ENCODE measurements at places on chromosomes 7 and 10.

DNA sequence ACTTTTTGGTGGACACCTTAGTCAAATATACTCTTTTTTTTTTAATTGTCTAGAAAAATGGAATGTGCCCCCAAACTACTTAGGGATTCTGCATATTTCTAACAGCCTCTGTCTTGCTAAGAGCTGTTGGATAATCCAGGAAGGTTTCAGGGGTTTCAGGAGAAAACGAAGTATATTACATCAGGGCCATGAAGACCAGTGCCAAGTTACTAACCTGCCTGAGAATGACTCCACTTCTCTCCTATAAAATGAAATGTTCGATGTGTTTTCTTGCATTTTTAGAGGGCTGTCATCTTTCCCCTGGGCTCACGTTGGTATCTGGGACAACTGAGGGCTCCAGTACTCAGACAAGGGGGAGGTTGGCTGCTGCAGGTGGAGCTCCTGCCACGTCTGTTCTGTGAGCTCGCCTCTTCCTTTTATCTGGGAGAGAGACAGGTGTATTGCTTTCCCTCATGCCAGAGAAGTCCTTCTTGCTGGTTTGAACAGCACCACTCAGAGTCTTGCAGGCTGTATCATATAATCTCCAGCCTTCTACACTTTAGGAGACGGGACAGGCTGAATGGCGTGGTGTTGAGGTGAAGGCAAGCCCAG, 71.3 kb downstream of the CAMK1D start:
- DNase-seq, result no peak

GRCh38 chr7:47049234-47049774, 532.6 kb downstream of the TNS3 start:
- DNase-seq, result no peak

DNA sequence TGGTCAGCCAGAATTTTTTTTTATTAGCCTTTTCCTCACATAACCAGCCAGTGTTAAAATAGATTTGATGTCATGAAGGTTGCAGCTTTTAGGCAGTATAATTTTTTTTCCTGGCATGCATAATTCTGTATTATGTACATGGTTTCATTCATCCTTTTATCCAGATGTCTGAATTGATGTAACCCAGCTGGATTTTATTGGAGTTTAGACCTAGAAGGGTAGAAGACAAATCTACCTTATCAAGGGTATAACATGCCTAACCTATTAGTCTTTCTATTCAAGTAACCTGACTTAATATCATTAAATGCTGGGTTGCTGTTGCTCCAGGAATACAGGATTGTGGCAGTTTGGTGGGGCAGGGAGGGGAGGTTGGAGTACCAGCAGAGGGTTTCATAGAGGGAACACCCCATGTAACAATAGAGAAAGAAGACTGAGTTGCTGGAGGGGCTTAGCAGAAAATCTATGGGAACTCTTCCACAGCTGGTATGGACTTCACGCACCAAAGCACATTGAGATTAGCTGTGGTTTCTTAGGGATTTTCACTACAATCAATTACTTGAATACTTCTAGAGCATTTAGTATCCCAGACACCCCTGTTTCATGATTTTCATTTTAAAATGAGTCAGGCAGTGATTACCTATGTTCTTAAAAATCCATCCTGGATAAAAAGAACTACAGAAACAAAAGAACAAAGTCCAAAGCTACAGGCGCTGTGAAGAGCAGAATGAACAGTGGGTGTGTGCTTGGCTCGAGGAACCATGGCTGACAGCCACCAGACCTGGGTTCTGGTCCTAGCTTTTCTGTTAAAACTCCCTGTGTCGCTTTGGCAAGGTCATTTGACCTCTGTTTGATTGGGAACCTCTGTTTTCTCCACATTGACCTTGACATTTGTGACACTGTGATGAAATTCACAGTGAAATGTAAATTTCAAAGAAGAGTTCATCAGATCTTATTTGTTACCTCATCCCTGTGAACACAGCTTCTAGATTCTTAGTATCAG, 93.5 kb downstream of the CREM start:
- no peak for DNase-seq

GRCh38 chr10:123157210-123157609, 3.0 kb downstream of the BUB3 start:
- DNase-seq, result no peak

- DNase-seq, result no peak
These were observed 12.8 kb upstream of the PRKAG2 start for GRCh38 chr7:151889406-151890354.

DNA sequence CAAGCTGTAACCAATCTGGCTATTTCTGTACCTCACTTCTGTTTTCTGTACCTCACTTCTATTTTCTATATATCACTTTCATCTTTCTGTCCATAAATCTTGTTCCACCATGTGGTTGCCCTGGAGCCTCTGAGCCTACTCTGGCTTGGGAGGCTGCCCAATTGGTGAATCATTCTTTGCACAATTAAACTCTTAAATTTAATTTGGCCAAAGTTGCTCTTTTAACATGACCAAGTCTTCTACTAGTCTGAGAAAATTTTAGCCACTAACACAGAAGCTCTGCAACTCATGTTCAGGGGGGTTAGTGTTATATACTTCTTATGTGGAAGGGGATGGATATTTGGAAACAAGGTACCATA, 503.5 kb downstream of the KIF20B start:
- no peak for DNase-seq

DNA sequence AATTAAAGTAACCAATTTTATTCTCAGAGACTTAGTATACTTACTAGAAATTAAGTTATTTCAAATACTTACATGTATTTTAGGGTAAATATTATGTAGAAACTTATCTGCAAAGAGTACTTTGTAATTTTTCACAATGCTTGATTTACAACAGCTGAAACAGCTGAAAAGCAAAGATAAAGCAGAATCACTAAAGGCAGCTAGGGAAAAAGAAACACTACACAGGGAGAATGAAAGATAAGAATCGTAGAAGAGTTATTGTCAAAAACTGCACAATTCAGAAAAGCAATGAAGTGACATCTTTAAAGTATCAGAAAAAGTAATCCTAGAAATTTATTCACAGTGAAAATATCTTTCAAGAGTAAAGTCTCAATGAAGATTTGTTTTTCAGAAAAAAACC, 69.7 kb upstream of the ZNF804B start:
- no peak for DNase-seq

GRCh38 chr10:85918371-85918770, 448.2 kb downstream of the GRID1 start:
- no peak for DNase-seq

GRCh38 chr10:12036073-12036655, 6.4 kb downstream of the UPF2 start:
- DNase-seq, result no peak

- DNase-seq, result no peak
These were observed 569 bp downstream of the SLC26A5 start for GRCh38 chr7:103445228-103446048.

DNA sequence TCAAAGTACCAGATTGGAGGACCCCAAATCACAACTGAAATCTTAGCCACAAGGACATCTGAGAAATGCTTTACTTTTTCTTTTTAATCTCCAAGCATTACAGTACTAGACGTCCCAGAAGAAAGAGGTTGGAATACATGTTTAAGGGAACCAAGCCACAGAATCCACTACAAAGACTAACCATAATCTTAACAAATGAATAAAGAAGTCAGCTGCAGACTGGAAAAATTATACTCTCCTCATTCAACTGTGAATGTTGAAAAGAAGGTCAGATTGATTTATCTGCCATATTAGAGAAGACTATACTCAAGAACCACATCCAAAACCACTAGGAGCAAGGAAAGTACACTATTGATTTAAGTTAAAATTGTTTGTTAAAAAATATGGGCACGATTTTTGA, 102.1 kb upstream of the ABCB5 start:
- DNase-seq, result no peak

DNA sequence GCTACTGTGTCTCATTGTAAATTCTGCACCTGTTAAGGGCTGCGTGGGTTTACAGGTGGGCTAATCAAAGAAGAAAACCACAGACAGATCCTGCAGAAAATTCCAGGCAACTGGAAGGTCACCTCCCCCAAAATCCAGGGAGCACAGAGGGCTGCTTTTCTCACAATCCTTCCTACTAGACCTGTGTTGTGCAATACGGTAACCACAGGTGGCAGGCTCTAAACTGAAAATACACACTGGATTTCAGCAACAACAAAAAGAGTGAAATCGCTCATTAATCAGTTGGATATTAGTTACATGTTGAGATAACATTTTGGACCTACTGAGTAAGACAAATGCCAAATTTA, 83.2 kb downstream of the SLC16A9 start:
- no peak for DNase-seq

DNA sequence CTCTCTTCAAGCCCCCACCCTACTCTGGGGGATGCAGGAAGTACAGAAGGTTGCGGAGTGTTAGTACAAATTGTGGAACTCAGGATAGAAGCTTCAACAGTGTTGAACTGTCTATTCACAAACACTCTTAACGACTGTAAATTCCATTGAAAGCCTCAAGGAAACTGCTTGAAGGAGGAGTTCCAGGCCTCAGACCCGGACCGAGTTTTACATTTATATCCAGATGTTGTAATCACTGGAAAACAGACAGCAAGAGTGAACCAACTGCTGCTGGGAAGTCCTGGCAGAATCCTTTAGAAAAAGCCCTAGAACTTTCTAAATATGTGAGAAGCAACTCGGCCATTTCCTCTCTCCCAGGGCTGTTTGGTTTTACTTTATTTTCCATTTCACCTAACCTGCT, 84.1 kb upstream of the LRRC18 start:
- no peak for DNase-seq

GRCh38 chr7:11492307-11492706, 339.7 kb downstream of the THSD7A start:
- no peak for DNase-seq

GRCh38 chr7:93516834-93517233, 57.7 kb downstream of the CALCR start:
- no peak for DNase-seq

GRCh38 chr7:114130866-114131265, 212.1 kb upstream of the PPP1R3A start:
- DNase-seq, result no peak

GRCh38 chr7:37390114-37390513, 58.5 kb downstream of the ELMO1 start:
- no peak for DNase-seq

DNA sequence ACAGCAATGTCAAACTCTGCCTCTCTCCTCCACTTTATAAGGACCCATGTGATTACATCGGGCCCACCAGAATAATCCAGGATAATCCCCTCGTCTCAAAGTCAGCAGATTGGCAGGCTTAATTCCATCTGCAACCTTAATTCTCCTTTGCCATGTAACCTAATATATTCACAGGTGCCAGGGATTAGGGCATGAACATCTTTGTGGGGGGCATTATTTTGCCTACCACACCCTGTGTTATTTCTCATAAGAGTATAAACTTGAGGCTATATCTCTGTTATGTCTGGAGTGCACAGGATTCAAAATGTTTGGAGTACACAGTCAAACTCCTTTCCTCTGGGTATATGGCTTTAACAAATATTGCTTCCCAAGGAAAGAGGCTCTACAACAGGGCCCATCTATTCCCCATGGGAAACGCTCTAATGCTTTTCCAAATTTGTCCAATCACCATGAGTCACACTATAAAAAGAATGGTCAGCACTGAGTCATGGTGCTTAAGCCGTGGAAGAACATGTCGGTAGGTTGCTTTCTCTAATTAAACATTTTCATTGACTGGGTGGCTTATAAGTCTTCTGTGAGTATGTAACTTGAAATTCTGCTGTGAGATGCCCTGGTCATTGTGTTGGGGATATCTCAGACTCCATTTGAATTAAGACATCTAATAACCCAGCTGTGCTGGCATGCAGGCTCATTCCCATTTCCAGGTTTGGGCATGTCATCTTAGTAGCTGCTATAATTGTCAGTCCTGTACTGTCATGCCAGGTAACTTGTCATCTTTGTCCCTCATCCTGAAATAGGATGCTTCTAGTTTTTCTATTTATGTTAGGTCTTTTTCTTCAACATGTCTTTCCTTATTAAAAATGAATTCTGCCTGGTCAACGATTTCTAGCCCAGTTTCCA, 11.5 kb upstream of the AKR1B10 start:
- no peak for DNase-seq

DNA sequence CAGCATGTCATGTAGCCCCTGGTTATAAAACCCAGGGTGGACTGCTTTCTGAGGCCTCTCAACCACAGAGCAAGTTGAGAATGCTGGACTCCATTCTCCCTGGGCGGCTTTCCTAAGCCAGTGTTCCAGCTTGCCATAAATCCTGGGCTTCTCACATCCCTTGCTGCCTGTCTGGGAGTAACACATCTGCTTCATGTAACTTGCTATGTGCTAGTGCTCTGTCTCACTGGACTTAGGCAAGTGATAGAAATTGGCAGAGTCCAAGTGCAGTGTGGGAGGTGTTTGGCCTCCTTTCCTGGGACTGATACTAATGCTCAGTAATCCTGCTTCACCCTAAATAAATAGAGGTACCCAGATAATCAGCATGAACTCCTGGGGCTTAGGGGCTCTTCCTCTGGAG, 277.1 kb upstream of the POM121L12 start:
- no peak for DNase-seq

DNA sequence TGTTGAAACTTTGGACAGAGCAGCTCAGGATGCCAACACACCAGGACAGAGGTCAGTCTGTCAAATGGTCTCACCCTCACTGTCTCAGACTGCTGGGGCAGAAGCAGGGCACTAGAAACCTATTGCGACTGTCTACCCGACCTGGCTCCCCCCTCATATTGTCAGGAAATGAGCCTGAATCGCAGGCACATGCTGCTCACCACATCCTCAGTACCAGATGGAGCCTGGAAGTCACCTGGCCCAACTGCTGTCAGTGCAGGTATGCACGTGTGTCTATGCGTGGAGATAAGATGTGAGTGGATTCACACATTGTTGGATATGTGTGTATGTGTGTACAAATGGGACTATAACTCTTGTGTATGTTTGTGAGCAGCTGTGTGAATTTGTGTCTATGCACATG, 3.2 kb upstream of the CDHR1 start:
- DNase-seq, result no peak

GRCh38 chr7:130293521-130293920, 560 bp downstream of the CPA4 start:
- no peak for DNase-seq
